ENCODE measurements at places on chromosomes 5 and 9.

DNA sequence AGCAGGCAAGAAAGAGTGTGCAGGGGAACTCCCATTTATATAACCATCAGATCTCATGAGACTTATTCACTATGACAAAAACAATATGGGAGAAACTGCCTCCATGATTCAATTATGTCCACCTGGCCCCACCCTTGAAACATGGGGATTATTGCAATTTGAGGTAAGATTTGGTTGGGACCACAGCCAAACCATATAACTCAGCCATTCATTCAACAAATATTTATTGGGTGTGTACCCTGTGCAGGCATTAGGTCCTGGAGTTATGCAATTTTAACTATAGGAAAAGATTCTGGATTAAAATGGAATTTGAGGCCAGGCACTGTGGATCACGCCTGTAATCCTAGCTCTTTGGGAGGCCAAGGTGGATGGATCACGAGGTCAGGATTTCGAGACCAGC lies 124.2 kb upstream of the GAS1 start:
- no peak for DNase-seq

GRCh38 chr9:4980086-4980727 lies 4.9 kb upstream of the JAK2 start:
- DNase-seq, result peak; percentile 57

GRCh38 chr9:129864991-129865647 lies 29.9 kb downstream of the USP20 start:
- DNase-seq, result no peak

- no peak for DNase-seq
Observed at GRCh38 chr5:31741496-31741895, 102.6 kb downstream of the PDZD2 start.

- no peak for DNase-seq
Observed at GRCh38 chr5:88875341-88876234, 7.4 kb downstream of the MEF2C start.

DNA sequence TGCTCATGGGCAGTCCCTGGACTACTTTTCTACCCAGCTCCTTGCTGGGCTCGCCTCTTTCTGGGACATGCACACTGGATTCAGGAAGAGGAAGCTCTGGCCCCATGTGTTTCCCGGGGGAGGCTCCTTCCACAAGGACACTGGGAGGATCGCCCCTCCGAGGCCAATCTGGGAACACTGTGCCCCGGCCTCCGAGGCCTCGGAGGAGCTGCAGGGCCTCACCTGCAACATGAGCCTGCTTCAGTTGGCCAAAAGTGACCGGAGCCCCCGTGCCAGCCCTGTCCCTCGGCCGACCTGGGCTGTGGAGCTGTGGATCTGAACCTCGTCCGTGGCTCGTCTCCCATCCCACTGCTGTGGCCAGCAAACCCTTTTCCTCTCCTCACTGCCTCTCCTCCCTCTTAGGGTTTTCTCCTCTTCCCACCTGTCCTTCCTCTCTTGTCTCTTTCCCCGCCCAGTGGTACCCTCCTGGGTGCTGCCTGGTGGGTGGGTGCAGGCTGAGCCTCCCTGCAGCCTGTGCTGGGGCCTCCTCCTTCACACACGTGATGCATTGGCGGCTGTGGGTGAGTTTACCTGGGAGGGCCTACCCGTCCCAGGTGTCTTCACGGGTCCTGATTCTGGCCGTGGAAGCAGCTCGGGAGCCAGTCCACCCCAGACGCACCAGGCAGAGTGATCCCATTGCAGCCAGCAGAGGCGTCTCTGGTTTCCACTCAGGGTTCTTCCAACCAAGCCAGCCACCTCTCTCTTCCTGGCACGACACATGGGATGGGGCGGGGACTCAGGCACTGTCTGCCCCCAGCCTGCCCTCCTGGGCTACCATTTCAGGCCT lies 241.8 kb downstream of the CACNA1B start:
- DNase-seq, result no peak

- DNase-seq, result peak; percentile 70
Observed at GRCh38 chr5:173201636-173202265, 33.3 kb downstream of the NKX2-5 start.

DNA sequence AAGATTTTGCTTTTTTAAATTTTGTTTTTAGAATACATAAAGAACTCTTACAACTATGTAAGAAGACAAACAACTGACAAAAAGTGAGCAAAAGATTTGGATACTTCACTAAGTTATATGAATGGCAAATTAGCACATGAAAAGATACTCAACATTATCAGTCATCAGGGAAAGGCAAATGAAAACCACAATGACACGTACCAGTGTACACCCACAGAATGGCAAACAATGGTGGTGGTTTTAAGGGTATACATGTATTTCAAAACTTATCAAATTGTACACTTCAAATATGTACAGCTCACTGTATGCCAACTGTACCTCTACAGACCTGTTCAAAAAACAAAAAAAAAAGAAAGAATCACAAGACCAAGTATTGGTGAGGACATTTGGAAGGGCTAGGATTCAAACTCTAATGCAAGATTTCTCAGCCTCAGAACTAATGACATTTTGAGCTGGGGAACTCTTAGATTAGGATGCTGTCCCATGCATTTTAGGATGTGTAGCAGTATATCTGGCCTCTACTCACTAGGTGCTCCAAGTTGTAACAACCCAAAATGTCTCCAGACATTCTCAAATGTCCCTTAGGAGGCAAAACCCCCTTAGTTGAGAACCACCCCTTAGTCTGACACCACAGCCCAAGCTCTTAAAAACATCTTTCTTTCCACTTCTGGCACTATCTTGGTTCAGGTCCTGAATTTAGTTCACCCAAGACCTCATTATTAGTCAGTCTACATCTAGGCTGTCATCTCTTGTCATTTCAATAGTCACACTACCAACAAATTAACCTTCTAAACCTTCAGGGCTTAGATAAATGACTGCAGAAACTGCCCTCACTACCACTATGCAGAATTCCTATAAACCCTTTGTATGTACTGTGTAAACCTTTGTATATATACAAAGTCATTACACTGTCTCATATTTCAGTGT lies 9.7 kb downstream of the SCAI start:
- no peak for DNase-seq

- peak; percentile 32 for DNase-seq
Observed at GRCh38 chr5:140569197-140569596, 4.6 kb downstream of the SLC35A4 start.

GRCh38 chr9:89542401-89543021 lies 44.6 kb upstream of the SEMA4D start:
- no peak for DNase-seq

DNA sequence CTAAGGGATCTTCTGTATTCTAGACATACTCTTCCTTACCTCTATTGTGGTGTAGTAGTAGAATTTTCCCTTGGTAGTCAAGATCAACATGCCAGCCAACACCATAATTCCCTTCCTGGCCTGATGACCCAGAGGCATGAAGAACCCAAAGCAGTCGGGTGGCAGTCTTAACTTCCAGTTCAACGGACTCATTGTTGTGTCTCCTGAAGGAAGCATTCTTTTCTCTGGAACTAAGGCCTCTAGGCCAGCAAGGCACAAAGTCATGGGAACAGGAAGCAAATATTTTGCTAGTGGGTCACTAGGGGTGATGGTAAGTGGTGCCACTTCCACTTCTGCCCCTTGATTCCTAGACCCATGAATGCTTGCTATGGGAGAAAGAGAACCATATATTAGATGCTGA lies 55.2 kb upstream of the DAPK1 start:
- DNase-seq, result peak; percentile 18

DNA sequence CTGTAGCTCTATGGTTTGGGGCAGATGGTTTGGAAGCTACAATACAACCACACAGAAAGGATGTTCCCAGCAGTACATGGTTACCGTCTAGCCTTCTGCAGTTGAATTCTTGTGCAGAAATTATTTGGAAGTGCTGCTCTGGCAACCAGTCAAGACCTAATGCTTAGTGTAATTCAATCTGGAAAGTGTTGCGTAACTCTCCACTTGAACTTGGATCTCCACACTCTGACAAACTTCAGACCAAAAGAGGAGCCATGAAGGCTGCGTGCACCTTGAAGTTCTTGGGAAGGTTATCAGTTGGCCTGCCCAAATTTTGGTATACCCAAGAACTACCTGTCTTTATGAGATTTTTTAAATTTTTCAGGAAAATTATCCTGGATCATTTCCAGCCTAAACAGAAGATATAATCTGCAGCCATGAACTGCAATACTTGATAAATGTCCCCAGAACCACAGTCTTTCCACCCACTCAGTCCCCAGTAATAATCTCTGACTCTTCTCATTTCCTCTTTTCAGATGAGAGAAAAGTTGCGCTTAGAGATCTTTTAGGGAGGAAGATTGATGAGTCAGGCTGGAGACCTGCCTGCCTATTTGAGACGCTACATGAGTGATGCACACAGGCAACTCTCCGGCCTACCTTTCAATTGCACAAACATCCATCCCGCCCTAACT lies 159.9 kb downstream of the FANCC start:
- DNase-seq, result no peak

GRCh38 chr9:103530934-103531333 lies 535.8 kb downstream of the CYLC2 start:
- DNase-seq, result no peak

GRCh38 chr9:84121991-84122523 lies 141.5 kb downstream of the RMI1 start:
- no peak for DNase-seq

- DNase-seq, result no peak
Observed at GRCh38 chr9:90826326-90827020, 24.9 kb downstream of the SYK start.

DNA sequence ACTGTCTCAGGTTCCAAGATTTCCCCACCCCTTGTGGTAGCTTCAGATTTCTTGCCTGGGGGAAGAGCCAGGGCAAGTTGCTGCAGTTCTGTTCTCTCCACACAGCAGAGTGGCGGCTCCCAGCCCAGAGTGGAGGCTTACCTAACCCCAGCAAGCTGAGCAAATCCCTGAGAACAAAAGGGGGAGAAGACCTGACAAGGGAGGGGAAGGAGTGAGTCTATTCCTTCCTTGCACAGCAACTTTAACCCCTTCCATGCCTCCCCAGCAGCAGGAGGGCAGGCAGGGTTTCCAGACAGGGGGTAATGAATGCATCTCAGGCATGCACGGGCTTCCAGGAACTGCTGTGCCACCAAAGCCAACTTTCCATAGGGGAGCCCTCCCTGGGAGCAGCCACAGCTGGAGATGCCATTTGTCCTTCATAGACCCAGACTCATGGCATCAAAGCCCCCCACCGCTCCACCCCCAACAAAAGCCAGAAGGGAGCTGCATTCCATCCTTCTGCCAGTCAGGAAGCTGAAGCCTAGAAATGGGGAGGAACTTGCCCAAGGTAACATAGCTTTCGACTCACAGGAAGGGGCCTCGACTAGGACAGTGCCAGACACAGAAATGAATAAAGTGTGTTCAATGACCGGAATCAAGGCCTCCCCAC lies 28.8 kb upstream of the FAT2 start:
- no peak for DNase-seq

DNA sequence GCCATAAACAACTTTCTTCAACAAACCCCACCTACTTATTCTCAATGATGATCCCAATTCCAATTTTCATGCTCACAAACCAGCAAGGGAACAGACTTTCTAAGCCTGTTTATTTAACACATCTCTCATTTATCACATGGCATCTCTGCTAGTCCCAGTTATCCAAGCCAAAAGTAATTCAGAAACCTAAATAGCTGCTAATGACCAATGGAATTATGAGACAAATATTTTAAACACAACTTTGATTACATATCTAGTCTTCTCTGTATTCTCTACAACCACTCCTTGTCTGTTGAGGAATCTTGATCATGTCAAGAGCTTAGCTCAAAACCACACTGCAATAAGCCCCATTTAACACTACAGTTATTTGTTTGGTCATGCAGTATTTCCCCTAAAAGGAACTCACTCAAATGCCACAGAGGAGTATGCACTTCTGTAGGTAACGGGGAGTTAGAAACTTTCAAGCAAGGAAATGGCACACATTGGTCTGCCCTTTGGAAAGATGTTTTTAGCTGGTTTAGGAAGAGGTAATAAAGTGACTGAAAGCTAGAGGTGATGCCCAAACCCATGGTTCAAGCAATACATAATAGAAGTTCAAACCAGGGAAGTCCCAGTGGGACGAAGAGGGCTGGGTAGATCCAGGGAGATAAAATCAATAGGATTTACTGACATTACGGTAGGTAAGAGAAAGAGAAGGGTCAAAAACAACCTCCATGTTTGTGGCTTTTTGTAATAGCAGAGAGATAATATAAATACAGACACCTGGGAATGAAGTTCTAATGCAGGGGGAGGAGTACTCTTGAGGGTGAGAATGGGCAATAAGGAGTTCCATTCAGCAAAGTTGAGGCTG lies 42.1 kb upstream of the HTR4 start:
- DNase-seq, result no peak

DNA sequence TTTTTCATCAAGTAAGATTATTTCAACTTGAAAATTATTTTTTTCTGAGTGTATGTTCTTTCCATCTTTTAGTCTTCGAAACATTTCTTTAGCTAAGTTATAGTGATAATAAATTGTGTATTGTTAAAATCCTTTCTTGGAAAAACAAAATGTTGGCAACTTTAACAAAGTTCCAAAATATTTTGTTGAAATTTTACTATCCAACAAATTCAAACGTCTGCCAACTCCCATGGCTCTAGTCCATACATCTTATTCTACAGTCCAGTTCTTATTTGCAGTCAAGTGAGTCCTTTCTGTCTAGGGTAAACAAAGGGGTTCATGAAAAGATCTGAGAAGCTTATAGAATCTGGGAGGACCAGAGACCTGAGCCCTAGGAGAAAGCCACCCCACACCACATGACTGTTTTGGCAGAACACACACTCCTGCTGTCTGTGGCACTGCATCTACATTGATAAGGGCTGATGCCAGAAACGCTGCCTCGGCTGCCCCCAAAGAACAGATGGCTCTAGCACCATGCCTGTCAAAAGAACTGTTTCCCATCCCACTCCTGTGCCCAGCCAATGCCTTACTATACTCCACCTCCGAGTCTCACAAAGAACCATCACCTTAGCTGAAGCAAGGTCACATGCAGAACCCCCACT lies 47.5 kb downstream of the FEM1C start:
- DNase-seq, result no peak

GRCh38 chr9:126778141-126778540 lies 26.7 kb upstream of the ZBTB43 start:
- no peak for DNase-seq

DNA sequence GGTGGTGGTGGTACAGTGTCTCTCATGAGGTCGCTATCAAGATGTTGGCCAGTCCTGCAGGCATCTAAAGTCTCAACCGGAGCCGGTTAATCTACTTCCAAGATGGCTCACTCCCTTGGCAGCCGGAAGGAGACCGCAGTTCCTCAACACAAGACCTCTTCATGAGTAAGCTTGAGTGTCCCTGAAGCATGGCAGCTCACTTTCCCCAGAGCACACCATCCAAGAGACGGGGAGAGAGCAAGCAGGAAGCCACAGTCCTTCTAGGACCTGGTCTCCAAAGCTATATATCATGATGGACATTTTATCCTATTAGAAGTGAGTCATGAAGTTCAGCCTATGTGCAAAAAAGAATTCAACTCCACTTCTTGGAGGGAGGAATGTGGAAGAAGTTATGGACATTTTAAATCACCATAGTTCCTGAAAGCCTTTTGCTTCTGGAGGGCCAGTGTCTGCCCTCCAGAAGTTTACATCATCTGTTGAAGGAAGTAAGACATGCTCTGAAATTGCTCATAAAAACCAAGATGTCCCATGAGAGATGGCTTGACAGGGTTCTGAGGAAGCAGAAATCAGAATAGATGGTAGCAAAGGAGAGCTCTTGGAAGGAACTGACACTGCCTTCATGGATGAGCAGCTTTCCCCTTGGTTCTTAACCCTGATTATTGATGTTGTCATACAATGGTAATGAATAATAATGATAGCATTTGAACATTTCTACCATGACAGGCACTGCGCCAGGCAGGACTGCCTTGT lies 21.3 kb downstream of the GALNT10 start:
- peak; percentile 95 for DNase-seq

GRCh38 chr9:86408121-86408520 lies 53.9 kb upstream of the TUT7 start:
- peak; percentile 3 for DNase-seq

GRCh38 chr5:146337264-146337904 lies 1.3 kb upstream of the POU4F3 start:
- DNase-seq, result no peak

All from trophoblast cell (in vitro differentiated cells and primary cell).